IMR-90 (cell line): ENCODE measurements at places on chromosomes 5 and 9. TPM values are rescaled to one million over a fixed set of nuclear protein-coding genes. Genes with fewer than 3 reads are reported as not detected.

- DNase-seq: no peak
Observed at GRCh38 chr5:97096191-97096590, 46.2 kb downstream of the LIX1 start.

GRCh38 chr5:119902593-119902992 lies 273.2 kb downstream of the FAM170A start:
- DNase-seq: no peak

DNA sequence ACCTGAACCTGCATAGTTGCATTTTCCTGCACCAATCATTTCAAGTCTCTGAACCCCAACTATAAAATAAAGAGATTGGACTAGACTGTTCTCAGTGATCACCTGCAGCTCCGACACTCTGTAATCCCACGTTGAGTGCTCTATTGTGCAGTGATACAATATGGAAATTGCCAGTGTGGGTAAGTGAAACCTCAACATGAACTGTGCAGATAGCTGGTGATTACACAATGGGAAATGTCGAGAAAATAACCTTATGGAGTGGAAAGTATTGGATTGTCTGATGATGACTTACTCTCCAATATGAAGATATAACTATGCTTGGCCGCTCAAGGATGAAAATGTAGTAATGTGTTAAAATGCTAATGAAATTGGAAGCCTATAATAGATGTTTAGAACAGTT lies 293.1 kb upstream of the BRINP1 start:
- no peak for DNase-seq

DNA sequence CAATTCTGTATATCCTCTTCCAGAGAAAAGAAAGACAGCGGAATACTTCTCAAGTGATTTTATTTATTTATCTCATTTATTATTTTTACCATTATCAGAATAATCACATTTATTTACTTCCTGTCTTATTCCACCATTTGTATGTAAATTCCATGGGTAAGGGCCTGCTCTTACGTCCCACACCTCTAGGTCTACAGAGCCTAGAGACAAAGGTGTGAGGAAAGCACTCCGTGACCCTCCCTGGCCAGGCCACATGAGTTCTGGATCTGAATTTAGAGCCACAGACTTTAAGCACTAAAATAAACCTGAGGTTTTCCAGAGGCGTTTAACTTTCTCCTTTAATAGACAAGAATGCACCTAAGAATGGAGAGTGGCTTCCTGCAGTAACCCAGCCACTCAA lies 85.3 kb upstream of the CTSV start:
- no peak for DNase-seq

The IL4 gene
- polyA plus RNA-seq: not detected in 2 replicates

DNA sequence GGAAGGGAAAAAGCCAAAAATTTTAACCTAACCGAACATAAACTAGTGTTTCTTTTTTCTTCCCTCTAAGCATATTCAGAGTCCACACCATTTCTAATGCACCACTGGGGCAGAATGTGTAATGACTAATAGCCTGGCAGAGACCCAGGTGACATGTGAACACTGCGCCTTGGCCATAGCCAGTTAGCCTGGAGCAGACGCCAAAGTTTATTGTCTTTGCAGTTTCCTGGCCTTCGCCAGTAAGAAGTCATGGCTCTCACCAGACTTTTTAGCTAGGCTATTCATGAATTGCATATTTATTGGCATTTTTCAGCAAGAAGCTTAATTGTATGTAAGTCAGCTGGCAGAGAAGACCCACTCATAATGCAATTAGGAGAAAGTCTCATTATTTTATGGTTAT lies 182.8 kb upstream of the SLC27A6 start:
- DNase-seq: peak; percentile 85

DNA sequence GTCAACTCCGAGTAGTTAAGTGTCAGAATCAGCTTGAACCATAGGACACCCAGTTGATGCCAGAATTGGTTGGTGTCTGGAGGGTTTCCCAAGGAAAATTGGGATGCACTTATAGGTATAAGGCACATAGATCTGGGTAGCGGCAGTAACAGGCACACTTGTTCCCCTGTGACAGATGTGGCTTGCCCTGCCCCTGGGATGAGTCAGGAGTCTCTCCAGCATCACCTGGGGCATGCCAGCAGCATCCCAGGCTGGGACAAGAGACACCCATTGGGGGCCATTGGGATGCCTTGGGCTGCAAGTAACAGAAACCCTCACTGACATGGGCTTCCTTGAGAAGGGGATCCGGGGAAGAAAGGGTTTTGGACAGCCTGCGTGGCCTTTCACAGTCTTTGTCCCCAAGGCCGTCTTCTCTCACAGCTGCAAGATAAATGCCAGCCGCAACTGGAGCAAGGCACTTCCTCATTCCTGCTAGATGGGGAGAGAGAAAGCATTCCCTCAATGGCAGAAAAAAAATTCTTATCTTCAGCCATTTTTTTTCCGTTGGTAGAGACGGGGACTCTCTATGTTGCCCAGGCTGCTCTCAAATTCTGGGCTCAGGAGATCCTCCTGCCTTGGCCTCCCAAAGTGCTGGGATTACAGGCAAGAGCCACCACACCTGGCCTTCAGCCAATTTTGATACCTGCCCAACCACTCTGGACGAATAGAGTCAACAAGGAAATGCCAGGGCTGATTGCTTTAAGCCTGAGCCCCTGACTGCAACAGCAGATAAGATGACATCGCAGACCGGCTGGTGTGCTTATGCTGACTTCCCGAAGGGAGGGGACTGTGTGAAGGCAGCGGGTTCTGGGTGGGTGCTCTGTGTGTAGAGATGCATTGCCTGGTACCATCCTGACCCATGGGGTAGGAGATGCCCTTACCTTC lies 13.3 kb upstream of the RNF130 start:
- DNase-seq: no peak

The FAM114A2 gene
- 11.4 and 13.2 TPM in 2 replicates for polyA plus RNA-seq

GRCh38 chr9:6564868-6565267 lies 80.7 kb downstream of the GLDC start:
- no peak for DNase-seq

The RLN1 gene
- polyA plus RNA-seq: not detected in 2 replicates

The ZCCHC7 gene
- 13.2 and 13.6 TPM in 2 replicates for polyA plus RNA-seq

GRCh38 chr5:113713051-113713450 lies 199.6 kb downstream of the YTHDC2 start:
- no peak for DNase-seq

DNA sequence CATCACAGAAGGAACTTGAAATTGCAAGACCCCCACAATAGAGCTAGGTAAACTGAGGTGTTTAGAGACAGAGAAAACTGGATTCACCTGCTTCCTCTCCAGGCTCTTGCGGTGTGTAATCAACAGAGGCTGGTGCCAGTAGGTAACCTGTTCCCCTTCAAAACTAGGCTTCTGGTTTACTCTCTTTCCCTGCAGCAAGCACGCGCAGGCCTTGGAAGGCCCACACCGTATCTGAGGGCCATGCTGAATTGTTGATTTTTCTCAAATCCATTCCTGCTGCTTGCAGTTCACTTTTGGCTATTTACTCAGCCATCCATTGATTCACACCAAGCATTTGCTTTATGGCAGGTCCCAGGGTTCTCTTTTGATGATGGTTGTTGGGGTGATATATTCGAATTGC lies 667 bp upstream of the FRRS1L start:
- DNase-seq: no peak

The SLC25A2 gene
- polyA plus RNA-seq: not detected in 2 replicates

The PCDHB6 gene
- 0.07 and 0.11 TPM in 2 replicates for polyA plus RNA-seq

DNA sequence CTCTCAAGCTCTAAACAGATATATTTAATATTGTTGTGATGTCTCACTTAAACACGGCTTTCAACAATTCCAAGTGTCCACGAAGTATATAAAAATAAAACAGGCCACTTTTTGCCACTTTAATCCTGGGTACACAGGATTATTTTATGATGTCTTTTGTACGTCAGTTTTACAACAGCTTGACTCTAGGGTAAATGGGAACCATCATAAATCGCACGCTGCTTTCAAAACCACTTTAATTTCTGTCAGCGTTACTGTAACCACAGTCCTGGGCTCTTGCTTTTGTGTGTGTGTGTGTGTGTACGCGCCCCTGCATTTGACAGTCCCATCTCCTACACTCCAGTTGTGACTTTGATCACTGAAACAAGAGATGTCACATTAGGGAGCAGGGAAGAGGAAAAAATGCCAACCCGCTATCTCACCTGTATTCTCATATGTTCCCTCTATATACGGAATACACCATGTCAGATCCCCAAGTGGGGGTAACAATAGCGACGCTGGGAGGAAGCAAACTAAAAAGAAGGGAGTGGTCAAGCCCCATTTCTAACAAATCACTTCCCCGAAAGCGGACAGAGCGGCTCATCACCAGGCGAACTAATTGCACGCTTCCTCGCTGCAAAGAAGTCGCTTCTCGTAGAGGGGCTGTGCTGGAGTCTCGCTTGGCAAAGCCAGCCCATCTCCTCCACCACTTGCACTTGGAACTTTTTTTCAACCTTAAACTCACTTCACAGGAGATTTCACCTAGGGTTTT lies 1.2 kb downstream of the BNC2 start:
- peak; percentile 50 for DNase-seq

GRCh38 chr5:73437101-73437776 lies 11.3 kb downstream of the FOXD1 start:
- peak; percentile 67 for DNase-seq

DNA sequence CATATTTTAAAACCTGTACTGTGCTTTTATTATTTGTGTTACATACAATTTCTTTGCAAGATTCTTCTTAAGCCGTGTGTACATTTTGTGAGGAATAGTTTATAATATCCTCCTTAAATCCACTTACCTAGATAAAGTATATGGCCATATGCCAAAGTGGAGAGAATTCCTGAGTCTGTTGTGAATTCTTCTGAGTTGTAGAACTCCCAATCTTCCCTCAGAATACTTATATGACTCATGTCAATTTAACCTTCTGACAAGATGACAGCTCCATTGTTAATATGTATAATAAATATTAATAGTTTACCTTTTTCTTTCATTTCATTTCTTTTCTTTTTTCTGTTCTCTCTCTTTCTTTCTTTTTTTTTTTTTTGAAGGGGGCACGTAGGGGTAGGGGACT lies 6.0 kb upstream of the RICTOR start:
- no peak for DNase-seq

The PCDHGA12 gene
- 7.9 and 9.2 TPM in 2 replicates for polyA plus RNA-seq

The ACOT12 gene
- polyA plus RNA-seq: not detected in 2 replicates

- no peak for DNase-seq
Observed at GRCh38 chr9:115643948-115644727, 509.5 kb upstream of the PAPPA start.

- no peak for DNase-seq
Observed at GRCh38 chr5:119405419-119405818, 46.9 kb upstream of the HSD17B4 start.
